Naive thymus-derived CD8-positive, alpha-beta T cell (primary cell): ENCODE measurements at places on chromosomes 12 and 14.
A peak's percentile ranks its signal among the peaks of the same experiment; 100 is the strongest.

DNA sequence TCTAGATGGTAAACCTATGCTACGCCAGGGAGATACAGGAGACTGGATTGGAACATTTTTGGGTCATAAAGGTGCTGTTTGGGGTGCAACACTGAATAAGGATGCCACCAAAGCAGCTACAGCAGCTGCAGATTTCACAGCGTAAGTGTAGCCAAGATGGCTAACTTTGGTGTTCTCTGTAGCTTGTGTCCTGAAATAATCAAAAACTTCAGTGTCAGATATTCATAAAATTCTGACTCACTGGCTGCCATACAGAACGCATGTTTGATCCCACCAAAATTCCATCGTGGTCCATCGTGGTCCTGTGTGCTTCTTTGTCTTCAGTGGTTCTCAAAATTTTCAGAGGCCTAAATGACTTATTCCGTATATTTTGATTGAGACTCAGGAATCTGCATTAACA, 1.3 kb downstream of the STRAP start:
- H3K27ac ChIP-seq, result peak overlapping the region; percentile 95
- no peaks in the 10 kb centered on the region for H3K27me3 ChIP-seq
- H3K4me1 ChIP-seq, result peaks cover 69% of the 10 kb centered on the region
- no peak for DNase-seq

DNA sequence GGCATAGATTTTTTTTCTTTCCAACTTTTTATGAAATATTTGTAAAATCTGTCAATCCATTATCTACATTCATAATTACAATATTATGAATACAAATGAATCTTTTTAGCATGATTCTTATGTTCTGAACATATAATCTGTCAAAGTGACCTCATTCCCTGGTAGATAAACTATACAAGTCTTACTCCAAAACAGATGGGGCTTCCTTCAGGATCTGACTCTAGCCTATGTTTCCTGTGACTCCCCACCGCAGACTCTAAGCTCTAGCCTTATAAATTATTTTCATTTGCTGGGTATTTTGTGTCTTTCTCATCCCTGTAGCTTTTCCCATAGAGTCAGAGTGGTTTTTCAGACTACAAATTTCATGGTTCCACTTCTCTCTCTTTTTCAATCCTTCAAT, 202.1 kb upstream of the KITLG start:
- H3K4me1 ChIP-seq, result no peaks in the 10 kb centered on the region
- no peak for DNase-seq
- no peaks in the 10 kb centered on the region for H3K27me3 ChIP-seq
- no peak overlapping the region for H3K4me3 ChIP-seq

GRCh38 chr12:25324861-25325260, 74.1 kb upstream of the KRAS start:
- H3K27ac ChIP-seq, result no peak overlapping the region
- peaks cover 44% of the 10 kb centered on the region for H3K4me1 ChIP-seq
- H3K4me3 ChIP-seq, result no peak overlapping the region

GRCh38 chr14:64673316-64673715, 30.9 kb upstream of the PLEKHG3 start:
- no peaks in the 10 kb centered on the region for H3K36me3 ChIP-seq
- H3K27ac ChIP-seq, result no peak overlapping the region
- H3K4me3 ChIP-seq, result peak overlapping the region; percentile 22
- no peak for DNase-seq
